ENCODE measurements at places on chromosomes 2 and 18.

DNA sequence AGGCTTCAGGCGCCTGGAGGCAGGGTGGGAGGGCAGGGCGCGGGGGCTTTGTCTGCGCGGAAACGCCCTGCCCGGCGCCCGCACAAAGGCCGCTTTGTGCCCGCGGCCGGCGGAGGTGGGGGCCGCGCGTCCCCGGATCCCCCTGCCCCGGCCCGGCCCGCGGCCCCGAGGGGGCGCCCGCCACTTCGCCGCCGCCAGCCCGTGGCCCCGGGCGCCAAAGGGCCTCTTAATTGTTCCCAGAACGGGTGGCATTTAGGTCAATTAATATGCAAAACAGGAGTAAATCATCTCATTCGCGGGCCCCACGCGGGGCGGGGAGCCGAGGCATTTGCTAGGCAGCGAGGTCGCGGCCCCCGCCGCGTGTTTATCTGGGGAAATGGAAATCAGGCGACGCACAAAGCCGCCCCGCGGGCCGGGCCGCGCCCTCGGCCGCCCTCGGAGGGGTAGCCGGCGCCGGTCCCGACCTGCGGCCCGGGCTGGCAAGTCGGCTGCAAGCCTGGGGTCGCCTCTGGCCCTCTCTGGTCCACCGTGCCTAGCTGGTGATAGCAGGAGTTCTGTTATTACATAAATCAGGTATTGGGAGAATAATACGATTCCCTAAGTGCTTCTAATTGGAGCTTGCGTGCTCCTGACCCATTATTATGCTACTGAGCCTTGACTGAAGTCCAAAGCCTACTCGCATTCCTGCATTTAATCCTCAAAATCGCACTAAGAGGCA lies 148.2 kb upstream of the GLI2 start:
- DNase-seq: peak; percentile 13

- no peak for DNase-seq
These were observed 101.2 kb upstream of the FSHR start for GRCh38 chr2:49255409-49255971.

- no peak for DNase-seq
These were observed 1.0 kb upstream of the BMPR2 start for GRCh38 chr2:202375033-202375608.

DNA sequence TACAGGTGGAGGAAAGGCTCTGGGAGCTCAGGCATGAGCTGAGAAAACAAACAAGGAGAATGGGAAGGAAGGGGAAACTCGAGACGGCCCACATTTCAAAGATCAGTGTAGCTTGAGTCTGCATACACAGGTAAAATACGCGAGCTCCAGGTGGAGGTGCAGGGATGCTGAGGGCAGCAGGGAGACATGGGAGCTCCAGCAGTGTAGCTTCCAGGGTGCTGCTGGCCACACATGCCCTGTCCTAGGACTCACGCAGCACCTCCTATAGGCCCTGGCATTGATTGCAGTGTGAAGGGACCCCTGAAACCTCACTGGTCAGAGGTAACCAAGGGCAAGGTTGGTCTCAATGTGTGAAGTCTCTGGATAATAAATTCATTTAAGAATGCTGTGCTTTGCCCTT lies 362.8 kb upstream of the HS6ST1 start:
- no peak for DNase-seq

DNA sequence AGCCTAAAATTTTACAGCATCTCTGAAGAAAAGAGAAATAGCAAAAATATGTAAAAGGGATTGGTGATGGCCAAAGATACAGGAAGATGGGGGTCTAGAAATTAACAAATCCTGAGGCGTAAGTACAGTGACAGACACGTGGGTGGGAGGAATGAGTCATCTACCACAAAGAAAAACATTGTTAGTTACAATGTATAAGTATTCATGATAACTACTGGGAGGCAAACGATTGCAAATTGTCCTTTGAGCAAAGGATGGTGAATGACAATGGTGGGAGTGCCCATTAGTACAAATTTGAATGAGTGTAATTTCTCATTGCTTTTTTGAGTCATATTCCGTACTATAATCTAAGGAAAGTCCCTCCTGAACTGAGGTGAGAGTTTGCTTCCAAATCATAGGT lies 809.0 kb upstream of the FAM98A start:
- no peak for DNase-seq

DNA sequence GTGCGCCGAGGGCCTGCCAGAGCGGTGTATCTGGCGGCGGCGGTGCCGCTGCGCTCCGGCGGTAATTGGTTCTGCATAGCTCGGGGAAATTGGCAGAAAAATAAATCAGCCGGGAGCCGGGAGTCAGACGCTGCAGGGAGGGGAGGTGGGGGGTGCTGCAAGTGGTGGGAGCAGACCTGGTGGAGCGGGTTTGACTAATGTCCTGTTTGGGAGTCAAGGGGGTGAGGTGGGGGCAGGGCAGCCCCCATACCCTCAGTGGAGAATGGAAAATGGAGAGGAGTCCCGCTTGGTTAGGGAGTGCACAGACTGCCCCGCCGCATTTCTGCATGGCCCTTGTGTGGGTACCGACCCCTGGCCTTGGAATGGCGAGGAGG lies 107.3 kb downstream of the DYSF start:
- DNase-seq: no peak

- DNase-seq: no peak
These were observed 47.8 kb downstream of the CCDC195 start for GRCh38 chr2:224668123-224668909.

DNA sequence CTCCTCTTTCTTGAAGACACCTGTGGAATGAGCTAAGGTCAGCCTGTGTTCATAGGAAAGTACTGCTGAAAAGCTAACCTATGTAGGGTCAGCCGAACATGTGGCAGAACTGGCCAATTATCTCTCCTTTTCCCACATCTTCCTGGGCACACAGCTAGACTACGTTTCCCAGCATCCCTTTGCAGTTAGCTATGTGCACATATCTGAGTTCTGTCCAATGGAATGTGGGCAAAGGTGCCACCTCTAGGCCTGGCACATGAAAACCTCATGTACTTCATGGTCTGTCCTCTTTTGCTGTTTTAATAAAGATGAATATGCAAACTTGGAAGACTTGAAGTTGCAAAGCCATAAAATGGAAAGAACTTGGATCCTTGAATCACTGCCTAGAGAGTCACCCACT lies 352.6 kb downstream of the TNS1 start:
- DNase-seq: no peak

- DNase-seq: no peak
These were observed 29.9 kb downstream of the PELI1 start for GRCh38 chr2:64114063-64114911.

GRCh38 chr2:36682562-36682961 lies 13.9 kb upstream of the VIT start:
- no peak for DNase-seq

DNA sequence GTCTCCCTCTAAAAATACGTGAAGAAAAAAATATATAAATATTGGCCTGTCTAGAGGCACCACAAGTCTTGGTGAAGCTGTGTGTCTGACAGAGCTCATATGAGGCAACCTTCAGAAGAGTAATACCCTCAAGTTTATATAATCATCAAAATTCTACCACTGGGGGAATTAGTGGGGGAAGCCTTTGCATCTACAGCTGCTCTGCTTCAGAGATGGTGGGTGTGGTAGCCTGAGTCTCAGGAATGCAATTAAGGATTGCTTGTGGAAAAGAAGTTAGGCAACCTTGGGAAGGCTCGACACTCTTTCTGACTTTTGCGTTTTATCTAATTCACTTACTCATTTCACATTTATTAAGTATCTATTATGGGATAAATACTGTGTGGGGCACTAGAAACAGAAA lies 17.4 kb downstream of the TPGS2 start:
- no peak for DNase-seq

- DNase-seq: no peak
These were observed 121.8 kb downstream of the CDC42EP3 start for GRCh38 chr2:37549598-37549997.

DNA sequence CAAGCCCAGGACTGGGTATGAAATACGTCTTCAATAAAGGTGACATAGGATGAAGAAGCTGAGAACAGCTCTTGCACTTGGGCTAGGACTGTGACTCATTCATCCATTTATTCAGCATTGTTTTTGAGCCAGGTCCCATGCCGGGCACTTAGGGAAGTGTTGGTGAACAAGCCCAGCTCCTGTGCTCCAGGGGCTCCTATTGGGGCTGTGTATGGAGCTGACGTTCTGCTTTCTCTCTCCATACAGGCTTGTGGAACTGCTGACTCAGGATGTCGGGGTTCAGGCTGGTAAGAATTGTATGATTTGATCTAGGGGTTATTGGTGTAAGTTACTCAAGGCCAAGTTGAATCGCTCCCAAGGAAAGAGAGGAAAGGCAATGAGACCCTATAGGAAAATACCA lies 24.0 kb downstream of the MYO7B start:
- DNase-seq: no peak

- no peak for DNase-seq
These were observed 287.0 kb downstream of the ALPK2 start for GRCh38 chr18:58341916-58342315.

DNA sequence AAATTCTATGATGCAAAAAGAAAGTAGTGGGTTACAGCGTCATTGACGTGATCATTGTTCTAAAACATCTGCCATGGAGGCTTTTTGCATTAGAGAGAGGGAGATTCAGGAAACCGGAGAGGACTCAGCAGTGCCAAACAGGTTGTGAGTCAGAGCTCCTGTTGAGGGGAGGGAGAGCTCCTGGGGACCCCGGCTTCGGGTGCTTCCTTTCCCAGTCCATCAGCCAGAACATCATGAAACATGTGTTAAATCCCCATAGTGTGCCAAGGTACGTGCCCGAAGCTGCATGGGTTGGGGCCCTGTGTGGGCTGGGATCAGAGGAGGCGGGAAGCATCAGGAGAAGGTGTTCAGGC lies 791 bp upstream of the CYRIA start:
- no peak for DNase-seq

DNA sequence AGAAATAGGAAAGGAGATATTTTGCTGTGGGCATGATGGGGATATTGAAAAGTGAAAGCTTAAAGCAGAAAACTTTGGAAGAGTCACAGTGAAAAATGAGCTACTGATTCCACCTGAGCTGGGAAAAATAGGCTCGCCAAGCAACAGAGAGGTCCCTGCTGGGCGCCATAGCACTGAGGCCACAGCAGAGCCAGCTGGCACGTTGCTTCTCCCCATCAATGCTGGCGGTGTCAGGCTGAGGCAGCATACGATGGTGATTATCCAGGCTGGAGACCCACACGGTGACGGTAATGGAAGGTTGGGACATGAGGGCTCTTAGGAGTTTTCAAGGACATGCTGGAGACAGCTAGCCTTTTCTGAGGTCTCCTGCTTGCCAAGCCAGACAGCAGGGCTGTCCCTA lies 25.8 kb upstream of the DTNB start:
- no peak for DNase-seq

GRCh38 chr2:231917280-231918066 lies 8.7 kb downstream of the NPPC start:
- DNase-seq: peak; percentile 48

DNA sequence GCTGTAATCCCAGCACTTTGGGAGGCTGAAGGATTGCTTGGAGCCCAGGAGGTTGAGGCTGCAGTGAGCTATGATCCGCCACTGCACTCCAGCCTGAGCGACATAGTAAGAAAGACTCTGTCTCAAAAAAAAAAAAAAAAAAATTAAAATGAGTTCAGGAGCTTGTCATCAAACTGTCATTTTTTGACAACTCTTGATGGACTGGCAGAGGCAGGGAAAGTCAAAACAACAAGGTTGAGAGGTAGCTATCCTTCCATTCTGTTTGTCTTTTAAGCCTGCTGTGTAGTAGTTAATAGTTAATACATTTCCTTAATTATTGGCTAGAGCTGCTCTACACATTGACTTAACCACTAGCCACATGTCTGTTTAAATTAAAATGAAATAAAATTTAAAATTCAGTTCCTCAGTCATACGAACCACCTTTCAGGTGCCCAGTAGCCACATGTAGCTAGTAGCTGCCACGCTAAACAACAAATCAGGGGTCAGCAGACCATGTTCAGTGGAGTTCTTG lies 22.7 kb downstream of the DPYSL5 start:
- no peak for DNase-seq

- no peak for DNase-seq
These were observed 308.5 kb downstream of the NRXN1 start for GRCh38 chr2:50723286-50723938.

DNA sequence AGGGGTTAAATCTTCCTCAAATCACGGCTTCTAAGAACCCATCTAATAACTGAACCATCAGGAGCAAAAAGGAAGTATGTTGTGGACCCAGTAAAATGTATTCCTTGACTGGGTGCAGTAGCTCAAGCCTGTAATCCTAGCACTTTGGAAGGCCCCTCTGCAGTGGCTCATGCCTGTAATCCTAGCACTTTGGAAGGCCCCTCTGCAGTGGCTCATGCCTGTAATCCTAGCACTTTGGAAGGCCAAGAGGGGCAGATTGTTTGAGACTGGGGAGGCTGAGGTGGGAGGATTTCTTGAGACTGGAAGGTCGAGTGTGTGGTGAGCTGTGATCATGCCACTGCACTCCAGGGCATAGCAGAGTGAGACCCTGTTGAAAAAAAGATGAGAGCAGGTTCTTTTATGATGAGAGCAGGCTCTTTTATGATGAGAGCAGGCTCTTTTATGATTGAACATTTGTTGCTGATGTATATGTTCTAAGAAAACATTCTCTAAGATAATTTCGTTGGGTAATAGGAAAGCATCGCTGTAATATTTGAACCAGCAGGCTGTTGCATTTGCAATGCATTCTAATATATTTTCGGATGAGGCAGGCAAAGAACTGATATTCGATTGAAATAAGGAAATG lies 3.5 kb upstream of the PARD6G start:
- DNase-seq: no peak

DNA sequence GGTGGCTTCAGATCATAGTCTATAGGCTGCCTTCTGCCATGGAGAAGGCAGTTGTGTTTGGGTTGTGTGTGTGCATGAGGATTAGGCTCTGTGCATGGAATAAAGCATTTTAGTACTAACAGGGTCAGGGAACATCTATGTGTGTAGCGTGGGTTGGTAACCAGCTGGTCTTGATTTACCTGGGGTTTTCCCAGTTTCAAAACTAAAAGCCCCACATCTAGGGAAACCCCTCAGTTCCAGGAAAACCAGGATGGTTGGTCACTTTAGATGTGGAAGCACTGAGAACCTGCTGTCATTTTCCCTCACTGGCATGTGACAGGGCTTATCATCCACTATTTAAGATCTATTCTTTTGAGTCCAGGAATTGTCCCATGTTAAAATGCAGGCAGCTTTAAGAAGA lies 116.3 kb downstream of the POLE4 start:
- no peak for DNase-seq

- DNase-seq: no peak
These were observed 220.9 kb upstream of the PID1 start for GRCh38 chr2:229492034-229492433.

- no peak for DNase-seq
These were observed 52.8 kb downstream of the EDAR start for GRCh38 chr2:108936076-108936864.

GRCh38 chr2:191857259-191857805 lies 10.4 kb upstream of the CAVIN2 start:
- DNase-seq: no peak

- no peak for DNase-seq
These were observed 206.1 kb downstream of the ZNF407 start for GRCh38 chr18:74803769-74804168.

- DNase-seq: no peak
These were observed 8.3 kb downstream of the FN1 start for GRCh38 chr2:215427585-215427984.
